Left colon (tissue), 2 donors: ENCODE measurements at places on chromosomes 5 and 9. TPM values are rescaled to one million over a fixed set of nuclear protein-coding genes. Genes with fewer than 3 reads are reported as not detected.

ADAMTS2 gene
- 2.6 TPM for total RNA-seq

NEUROG1 gene
- not detected for total RNA-seq

PCDHA1 gene
- not detected for total RNA-seq

RUFY1 gene
- total RNA-seq = 39.0 TPM

ISL1 gene
- total RNA-seq = 1.9 TPM

SPARC gene
- total RNA-seq = 91.3 TPM

GABRB2 gene
- total RNA-seq = 2.0 TPM

C6 gene
- 1.0 TPM for total RNA-seq

CDH12 gene
- total RNA-seq = not detected
